ENCODE measurements at places on chromosomes 1 and 21.

- no peak for DNase-seq
These were observed 7.6 kb upstream of the CTTNBP2NL start for GRCh38 chr1:112388436-112388835.

DNA sequence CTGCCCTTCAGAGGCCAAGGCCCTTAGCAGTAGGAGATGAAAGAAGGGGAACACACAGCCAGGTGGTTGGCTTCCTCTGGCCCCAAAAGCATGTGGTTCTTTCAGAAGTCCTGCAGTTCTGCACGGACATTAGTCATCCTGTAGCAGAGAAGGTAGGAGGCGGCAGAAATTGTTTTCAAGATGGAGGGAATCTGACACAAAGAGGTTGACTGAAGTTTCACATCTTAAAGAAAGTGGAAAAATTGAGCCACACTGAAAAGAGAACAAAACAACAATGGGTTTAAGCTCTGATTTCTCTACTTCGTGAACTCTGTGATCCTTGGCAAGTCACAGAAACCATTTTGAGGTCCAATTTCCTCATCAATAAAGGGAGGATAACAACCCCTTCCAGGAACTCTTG lies 125.3 kb upstream of the DNAH14 start:
- no peak for DNase-seq

- no peak for DNase-seq
These were observed 205.8 kb downstream of the ZNF326 start for GRCh38 chr1:90200646-90201205.

- DNase-seq = no peak
These were observed 646 bp upstream of the PDZK1IP1 start for GRCh38 chr1:47190509-47190855.

- DNase-seq = no peak
These were observed 2.7 kb upstream of the ZNF692 start for GRCh38 chr1:248861616-248862015.

GRCh38 chr1:12204140-12204539 lies 25.7 kb upstream of the VPS13D start:
- DNase-seq = peak; percentile 55

DNA sequence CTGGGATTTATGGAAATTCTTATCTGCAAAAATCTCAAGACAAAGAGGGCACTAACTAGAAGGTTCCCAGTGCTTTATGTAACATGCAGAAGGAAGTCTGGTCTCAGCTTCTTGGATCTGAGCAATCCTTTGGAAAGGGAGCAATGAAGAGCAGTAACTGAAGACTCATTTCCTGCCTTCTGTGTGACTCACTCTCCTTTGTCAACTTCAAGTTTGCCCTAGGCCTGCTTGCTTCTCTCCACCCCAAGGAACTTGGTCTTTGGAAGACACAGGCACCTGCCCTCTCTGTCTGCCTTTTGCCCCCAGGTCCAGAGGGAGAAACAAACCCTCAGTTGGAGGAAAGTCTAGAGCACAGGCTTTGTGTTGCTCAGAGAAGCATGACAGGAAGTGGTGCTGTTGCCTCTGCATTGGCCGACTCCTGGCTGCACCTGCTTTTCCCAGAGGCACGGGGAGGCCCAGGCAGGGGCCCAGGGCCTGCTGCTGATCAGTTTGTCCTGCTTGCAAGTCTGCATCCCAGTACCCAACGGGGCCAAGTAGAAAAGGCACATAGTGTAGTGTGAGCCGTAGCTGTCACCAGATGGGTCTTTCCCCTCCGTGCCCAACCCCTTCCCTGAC lies 137.2 kb downstream of the DHRS3 start:
- DNase-seq = no peak

DNA sequence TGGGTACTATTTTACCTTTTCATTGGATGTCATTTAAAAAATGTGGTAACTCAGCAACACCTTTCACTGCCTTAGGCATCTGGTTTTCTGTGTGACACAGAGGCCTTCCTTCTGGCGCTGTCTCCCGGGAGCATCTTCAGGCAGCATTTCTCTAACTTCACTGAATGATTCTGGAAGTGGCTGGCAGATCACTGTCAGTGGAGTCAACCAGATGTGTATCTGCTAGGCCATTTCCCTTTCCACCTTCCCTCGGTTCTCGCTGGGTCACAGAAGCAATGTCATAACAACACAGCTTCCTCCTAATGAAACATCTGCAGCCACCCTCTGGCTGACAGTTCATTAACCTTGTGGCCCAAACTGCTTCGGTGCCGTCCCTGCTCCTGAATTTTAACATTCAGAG lies 137.8 kb downstream of the KIF26B start:
- DNase-seq = no peak

DNA sequence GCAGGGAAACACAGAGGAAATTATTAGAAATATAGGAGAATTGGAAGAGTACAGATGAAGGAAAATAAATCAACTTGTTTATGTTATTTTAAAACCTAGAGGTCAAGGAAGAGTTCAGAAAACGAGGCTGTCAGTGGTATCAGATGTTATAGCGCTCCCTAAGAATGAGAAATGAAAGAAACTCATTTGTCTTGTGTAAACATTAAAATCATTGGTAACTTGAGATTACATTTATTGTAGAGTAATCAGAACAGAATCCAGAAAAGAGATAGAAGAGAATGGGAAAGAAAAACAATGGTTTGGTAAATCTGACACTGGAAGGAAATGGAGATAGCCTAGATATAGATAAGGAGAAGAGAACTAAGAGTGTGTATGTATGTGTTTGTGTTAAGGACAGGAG lies 106.4 kb downstream of the ATF6 start:
- DNase-seq = no peak

DNA sequence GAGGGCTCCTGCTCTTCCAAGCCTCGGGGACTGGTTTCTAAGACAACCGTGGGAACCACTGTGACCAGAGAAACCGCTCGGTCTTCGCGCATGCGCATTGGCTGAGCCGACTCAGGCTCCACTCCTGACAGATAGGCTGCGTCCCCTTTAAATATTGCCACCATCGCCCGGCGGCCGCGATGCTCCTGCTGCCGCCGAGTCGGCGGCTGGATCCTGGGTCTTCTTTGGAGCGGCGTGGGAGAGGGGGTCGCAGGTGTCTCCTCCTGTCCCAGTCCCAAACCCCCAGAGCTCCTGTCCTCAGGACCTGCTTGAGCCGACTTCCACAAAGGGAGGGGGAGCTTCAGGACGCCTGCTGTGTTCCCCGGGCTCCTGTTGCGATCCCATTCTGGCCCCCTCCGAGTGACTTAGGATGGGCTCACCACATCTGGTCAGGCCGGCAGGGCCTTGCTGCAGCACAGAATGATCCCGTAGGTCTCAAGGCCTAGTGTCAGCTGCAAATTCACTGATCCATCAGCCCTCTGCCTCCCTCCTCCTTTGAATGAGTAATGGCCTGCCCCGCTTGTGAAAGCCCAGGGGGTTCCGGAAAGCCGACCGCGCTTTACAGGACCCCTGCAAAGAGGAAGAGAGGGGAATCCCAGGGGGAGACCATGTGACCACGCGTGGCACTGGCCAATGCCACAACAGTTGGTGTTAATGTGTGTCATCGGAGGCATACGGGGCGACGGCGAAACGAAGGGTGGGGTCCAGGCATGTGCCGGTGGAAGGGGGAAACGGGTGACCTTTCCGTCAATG lies 683.2 kb upstream of the TPTE start:
- no peak for DNase-seq

- no peak for DNase-seq
These were observed 61.8 kb upstream of the BCAR3 start for GRCh38 chr1:93743465-93743864.

GRCh38 chr1:48566492-48566891 lies 94.5 kb upstream of the SPATA6 start:
- DNase-seq = no peak

DNA sequence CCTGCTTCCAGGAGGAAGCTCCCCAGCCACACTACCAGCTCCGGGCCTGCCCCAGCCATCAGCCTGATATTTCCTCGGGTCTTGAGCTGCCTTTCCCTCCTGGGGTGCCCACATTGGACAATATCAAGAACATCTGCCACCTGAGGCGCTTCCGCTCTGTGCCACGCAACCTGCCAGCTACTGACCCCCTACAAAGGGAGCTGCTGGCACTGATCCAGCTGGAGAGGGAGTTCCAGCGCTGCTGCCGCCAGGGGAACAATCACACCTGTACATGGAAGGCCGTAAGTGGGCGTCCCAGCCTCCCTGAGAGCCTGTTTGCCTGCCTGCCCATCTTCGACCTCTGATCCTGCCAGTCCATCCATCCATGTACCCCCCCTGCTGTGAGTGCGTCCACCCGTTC lies 3.6 kb downstream of the ECM1 start:
- DNase-seq = no peak

DNA sequence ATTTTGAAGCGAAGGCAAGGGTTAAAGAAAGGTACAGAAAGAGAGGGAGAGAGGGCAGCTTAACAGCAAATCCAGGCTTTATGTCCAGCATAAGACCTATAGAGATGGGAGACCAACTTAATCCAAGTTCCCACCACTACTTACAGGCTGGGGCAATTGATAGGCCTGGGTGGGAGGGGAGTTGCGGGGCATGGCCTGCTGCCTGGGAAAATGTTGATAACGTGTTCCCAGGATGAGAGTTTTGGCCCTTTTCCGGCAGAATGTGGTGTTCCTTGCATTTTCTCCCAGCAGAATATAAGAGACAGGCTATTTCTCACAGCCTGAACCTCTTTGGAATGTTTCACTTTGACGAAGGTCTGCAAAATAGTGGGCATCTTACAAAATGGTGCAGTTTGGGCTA lies 34.9 kb upstream of the PLA2G5 start:
- DNase-seq = no peak

DNA sequence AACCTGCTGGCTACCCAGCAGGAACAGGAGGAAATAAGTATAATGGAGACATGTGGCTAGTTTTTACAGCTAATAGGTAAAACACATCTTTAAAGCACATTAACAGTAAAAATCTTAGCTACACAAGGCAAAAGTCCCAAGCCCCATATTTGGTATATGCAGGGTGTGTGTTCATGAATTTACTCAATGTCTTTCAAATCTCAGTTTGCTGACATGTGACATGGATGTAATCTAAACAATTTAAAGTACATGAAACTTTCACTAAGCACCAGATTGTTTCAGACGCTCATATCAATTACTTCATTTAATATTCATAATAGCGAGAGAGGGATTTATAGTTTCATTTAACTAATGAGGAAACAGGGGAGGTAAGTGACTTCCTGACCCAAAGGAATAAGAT lies 3.9 kb downstream of the TACSTD2 start:
- no peak for DNase-seq

DNA sequence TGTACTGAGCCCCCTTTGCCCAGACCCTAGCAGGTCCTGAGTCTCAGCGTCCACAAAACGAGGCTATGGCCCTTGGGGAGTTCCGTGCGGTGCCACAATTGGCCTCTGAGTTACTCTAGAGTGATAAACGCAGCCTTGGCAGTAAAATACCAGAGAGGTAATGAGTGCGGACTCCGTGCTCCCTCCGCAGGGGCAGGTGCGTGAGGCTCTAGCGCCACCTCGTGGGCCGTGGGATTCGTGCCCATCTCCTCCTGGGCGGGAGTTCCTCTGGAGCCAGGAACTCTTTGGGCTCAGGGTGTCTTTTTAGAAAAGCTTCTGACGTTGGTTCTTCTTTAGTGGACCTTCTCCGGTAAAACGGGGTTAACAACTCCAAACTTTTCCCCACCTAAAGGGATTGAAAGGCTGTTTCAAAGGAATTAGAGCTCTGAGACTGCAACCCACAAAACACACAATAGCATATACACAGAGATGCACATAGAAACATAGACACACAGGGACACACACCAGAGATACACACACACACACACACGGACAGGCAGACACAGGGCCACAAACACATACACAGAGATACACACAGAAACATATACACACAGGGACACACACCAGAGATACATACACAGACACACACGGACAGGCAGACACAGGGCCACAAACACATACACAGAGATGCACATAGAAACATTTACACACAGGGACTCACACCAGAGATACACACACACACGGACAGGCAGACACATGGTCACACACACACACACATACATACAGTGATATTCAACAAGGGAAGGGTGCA lies 99.4 kb downstream of the KCNJ15 start:
- peak; percentile 59 for DNase-seq

DNA sequence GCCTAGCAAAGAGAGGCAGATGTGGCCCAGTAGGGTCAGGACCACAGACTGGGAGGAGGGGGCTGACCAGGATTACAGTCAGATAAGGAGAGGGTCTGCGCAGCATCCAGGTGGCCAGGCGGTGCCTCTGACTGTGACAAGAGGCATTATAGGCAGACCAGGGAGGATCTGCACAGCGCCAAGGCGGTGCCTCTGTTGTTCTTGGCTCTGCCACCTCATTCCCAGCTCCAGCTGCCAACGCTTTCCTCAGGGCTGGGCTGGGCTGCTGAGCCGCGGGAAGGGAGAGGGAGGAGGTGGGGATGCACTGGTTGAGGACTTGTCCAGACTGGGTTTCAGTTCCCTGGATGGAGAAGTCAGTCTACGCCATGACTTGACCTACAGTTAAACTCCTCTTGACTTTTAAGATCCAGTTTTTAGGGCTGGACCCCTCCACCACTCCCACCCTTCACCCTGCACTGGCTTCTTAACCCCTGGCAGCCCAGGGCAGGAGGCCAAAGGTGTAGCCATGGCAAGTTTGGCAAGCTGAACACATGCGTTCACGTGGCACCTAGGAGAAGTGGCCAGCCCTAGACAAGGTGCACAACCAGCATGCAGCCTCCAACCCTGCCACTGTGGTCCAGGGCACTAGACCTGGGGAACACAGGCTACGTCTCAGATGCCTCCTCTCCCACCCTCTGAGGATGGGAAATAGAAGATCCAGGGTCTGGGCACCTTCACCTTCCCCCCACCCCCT lies 4.5 kb upstream of the CRABP2 start:
- no peak for DNase-seq

DNA sequence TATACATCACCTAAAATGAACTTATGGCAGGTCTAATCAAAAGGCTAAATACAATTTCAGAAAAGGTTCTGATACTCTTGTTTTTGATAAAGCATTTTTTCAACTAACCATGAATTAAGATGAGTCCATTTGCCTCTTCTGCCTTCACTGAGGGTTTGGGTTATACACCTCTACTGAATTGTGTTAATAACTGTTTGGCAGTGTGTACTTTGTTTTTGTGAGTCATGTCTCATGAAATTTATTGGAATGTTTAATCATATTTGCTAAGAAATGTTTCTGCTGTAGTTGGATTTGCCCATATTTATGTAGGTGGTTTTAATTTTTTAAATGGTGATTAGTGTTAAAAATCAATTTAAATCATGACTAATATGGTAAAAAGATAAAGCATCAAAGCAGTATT lies 190.5 kb downstream of the HS2ST1 start:
- DNase-seq = no peak

- no peak for DNase-seq
These were observed 99.5 kb downstream of the C4BPA start for GRCh38 chr1:207203541-207203940.

DNA sequence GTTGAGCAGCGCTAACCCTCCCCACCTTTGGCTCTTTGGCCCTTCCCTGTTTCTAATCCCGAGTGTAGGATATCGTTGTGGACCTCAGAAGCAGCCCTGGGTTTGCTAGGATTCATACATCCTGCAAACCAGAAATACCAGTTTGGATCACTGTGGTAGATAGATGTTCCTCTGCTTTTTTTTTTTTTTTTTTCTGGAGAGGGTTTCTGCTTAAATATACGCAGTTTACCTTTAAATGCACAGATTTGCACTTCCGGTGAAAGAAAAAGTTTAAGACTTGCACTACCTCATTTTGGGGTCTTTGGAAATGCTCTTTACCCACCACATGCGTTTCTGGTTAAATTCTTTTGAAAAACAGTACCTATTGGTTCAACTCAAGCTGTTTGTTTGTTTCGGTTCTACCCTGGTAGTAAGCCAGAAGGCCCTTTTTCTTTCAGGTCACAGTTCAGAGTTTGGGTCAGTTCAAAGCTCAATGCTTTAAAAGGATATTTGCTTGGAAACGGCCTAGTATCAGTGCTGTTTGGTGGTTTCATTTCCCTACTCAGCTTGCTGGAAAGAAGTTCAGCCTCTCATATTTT lies 908 bp downstream of the DDI2 start:
- DNase-seq = no peak
